NCI-H1105 treated with DMSO at 0.1 percent for 48 hours (cell line): ENCODE measurements at places on chromosomes 4 and X.

GRCh38 chr4:5758741-5759140, 47.7 kb downstream of the EVC start:
- DNase-seq, result no peak

GRCh38 chr4:36088542-36088941, 155.8 kb downstream of the ARAP2 start:
- DNase-seq, result no peak

DNA sequence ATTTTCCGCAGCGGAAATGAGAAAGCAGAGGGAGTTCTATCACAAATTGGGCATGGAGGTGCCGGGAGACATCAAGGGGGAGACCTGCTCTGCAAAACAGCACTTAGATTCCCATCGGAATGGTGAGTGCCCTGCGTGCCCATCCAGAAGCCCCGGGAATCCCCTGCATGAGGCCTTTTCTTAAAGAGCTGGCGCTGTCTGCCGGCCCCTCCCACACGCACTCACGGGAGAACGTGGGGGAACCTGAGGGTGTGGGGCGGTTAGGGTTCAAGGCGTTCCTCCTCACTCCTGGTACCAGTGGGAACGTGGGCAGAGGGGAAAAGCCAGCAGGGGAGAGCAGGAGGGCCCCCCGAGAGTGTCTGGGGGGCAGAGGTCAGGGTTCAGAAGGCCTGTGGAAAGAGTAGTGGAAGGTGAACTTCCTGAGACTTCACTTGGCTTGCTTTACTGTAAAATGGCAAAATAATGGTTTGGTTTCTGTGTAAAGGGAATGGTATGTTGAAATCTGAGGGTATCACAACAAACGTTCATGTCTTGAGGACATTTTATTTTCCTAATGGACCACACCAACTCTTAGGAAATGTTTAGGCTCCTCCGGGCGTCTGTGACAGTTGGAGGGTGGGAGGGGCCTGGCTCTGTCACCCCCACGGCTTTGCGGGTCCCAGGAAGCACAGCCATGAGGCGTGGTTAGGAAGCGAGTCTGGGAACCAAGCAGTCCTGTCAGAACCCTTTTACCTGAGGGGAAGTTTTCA, 38.0 kb downstream of the PCGF3 start:
- DNase-seq, result no peak

DNA sequence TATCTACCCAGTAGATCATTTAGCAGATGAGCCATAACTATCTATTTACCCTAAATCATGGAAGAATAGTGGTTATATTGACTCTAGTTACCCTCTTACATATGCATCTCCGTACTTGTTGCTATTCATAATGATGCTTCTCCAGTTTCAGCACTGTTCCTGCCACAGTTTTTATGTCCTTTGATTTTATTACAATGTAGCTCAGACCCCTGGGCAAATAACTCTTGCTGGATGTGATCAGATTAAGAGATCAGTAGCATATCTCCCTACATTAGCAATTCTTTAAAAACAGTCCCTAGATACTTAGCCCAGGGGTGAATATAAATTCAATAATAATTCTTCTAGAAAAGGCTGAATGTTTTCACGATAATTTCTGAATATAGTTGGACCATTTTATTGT, 696.5 kb downstream of the ADGRL3 start:
- DNase-seq, result no peak

DNA sequence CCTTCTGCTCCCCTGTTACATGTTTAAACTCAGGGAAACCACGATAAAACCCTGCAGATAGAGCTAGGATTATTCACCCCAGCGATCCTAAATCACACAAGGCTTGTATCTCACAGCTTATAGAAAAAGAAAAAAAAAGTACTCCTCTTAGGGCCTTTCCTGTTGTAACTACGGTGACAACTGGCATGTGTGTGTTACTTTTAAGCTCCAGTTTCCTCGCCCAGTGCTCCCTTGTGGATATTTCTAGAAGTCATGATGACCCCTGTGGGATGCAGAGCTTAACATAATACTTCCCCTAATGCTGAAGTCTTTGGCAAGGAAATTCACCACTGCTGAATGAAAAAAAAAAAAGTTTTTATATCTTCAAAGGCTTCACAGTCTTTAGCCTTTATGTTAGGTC, 114.7 kb downstream of the NWD2 start:
- no peak for DNase-seq

DNA sequence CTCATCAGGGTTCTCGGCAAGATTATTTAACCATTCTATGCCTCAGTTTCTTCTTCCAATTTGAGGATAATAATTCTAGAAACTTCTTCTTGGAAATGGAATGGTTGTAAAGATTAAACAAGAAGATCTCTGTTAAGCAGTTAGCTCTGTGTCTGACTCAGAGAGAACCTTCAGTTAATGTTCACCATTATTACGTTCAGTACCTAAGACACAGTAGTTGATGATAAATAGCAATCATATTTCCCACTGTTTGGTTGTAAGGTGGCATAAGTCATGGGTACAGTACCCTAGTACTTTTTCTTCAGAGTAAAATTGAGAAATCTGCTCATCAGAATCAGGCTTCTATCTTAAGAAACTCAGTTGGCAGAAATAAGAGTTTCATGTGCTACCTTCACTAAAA, 366.5 kb upstream of the BOD1L1 start:
- DNase-seq, result no peak

GRCh38 chrX:7280520-7280919, 132.6 kb upstream of the PUDP start:
- no peak for DNase-seq

DNA sequence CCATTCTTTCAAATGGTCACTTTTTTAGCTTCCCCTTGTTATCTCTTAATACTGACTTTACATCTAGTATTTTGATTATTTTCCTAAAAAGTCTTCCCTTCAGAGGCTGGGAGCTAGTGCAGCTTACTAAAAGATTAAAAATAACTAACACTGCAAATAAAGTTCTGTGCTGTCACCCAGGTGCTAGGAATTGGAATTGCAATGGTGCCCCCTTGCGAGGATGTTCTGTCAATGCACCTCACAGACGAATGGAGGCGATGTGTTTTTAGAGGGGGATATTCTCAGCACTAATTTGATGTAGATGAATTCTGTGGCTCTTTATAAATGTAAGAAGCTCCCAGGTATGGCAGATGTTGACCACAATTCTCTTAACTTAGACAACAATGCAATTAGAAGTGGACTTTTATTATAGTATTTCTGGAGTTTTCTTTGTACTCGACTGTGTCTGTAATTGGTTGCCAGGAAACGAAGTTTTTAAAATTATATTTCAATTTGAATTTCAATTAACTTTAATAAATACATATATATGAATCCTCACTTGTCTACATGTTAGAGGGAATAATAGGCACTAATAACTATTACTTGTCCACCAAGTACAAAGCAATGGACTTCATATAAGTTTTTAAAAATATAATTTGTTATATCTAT, 22.0 kb upstream of the SMIM31 start:
- DNase-seq, result peak; percentile 20

GRCh38 chrX:7233580-7234406, 85.8 kb upstream of the PUDP start:
- no peak for DNase-seq

DNA sequence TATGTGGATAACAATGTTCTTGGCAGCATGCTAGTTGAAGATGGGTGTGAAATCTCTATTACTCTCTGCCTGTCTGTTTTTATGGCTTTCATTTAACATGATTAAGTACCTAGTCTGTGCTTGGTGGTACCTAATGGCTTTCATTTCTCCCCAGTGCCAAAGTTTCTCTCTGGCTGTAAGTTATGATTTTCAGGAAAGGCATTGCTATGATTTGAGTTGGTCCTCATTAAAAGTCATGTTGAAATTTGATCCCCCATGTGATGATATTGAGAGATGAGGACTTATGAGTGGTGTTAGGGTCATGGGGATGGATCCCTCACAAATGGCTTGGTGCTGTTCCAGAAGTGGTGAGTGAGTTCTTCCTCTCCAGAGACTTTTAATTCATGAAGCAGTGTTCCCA, 162.4 kb upstream of the IL15 start:
- DNase-seq, result no peak

DNA sequence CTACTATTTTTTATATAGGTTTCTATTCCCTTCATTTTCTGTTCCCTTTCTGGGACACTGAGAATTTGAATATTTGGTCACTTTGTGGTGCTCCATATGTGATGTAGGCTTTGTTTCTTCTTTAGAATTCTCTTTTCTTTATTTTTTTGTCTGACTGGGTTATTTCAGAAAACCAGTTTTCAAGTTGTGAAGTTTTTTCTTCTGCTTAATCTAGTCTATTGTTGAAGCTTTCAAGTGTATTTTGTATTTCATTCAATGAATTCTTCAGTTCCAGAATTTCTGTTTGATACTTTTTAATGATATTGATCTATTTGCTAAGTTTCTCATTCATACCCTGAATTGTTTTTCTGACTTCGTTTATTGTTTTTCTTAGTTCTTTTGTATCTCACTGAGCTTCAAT, 96.2 kb upstream of the HAND2 start:
- no peak for DNase-seq

DNA sequence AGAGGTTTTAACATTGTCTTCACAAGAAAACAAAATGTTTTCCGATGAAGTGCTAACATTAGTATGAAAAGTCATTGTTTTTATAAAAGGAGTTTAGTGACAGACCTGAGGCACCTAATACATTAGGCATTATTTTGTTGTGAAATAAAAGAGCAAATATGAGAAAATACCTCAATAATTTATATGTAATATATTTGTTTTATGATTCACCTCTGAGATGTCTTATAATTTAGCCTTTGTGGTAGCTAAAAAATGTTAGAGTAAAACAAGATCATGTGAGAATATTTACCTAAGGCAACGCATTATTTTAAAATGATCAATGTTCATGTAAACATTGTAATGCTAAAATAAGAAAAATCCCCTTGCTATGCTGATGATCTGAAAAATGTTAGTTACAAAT, 100.9 kb upstream of the WDFY3 start:
- DNase-seq, result no peak

GRCh38 chr4:84385203-84385602, 113.9 kb downstream of the NKX6-1 start:
- no peak for DNase-seq

GRCh38 chrX:107656978-107657377, 28.7 kb downstream of the PRPS1 start:
- DNase-seq, result no peak

- no peak for DNase-seq
Observed at GRCh38 chr4:3287271-3287971, 5.4 kb upstream of the RGS12 start.

GRCh38 chr4:66246643-66247042, 576.4 kb upstream of the EPHA5 start:
- DNase-seq, result no peak

- DNase-seq, result peak; percentile 16
Observed at GRCh38 chr4:147984065-147984777, 252.3 kb downstream of the ARHGAP10 start.

- DNase-seq, result no peak
Observed at GRCh38 chrX:44785652-44786051, 58.2 kb upstream of the DUSP21 start.

GRCh38 chr4:181877329-181877848, 365.8 kb upstream of the TENM3 start:
- DNase-seq, result no peak

GRCh38 chr4:44988011-44988410, 261.7 kb upstream of the GNPDA2 start:
- DNase-seq, result no peak

- no peak for DNase-seq
Observed at GRCh38 chrX:30597216-30598012, 19.8 kb upstream of the TASL start.

DNA sequence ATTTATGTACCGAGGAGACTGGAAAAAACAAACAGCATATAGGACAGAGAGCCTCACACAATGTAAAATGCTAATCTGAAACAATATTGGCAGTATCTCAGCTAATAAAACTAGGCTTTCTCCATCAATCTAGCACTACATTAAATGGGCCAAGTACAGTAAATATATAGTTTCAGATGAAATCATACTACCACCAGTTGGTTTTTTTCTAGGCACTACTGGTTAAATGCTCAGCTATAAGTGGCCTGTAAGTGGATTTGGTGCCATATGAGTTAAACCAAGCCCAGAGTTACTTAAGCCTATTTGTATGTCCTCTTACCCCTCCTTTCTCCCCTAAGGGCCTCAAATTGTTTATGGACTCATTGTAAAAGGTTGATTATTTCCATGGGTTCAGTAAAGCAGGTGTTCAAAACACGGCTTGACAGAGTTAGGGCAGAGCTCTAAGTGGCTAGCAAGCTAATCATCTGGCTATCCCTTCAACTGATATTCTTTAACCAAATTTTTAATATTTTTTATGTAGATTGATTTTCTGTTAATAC, 57.5 kb downstream of the FAM13A start:
- DNase-seq, result peak; percentile 86

DNA sequence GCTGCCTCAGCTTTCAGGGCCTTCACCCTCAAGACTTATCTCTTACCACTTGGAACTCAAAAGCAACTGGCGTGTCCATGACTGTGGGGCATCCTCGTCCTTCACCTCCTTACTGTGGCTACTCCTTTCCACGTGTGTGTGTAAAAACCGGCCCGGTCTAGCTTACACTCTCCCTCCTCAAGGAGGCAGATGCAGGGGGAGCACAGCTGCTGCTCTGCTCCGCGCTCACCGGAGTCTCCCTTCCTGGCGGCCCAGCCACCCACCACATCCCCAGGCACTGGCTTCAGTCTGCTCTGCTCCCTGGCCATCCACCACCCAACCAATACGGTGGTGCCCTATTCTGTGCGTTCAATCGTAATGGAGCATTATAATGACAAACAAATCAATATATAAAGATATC, 8.3 kb downstream of the RNF212 start:
- no peak for DNase-seq

DNA sequence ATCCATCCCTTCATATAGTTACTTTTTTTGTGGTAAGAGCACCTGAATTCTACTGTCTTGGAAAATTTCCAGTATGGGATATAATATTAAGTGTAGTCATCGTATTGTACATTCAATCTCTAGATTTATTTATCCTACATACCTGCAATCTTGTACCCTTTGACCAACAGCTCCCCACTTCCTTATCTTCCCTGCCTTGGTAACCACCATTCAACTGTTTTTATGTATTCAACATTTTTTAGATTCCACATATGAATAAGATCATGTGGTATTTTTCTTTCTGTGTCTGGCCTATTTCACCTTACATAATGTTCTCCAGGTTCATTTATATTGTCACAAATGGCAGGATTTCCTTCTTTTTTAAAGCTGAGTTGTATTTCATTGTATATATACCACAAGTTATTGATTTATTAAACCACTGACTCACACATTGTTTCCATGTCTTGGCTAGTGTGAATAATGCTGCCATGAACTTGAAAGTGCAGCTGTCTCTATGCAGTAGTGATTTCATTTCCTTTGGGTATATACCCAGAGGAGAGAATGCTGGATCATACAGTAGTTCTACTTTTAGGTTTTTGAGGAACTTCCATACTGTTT, 572.5 kb downstream of the MAGEB5 start:
- no peak for DNase-seq
